ENCODE measurements at places on chromosomes 4 and X. TPM values are rescaled to one million over a fixed set of nuclear protein-coding genes. Genes with fewer than 3 reads are reported as not detected.

The AREG gene
- not detected for total RNA-seq

DNA sequence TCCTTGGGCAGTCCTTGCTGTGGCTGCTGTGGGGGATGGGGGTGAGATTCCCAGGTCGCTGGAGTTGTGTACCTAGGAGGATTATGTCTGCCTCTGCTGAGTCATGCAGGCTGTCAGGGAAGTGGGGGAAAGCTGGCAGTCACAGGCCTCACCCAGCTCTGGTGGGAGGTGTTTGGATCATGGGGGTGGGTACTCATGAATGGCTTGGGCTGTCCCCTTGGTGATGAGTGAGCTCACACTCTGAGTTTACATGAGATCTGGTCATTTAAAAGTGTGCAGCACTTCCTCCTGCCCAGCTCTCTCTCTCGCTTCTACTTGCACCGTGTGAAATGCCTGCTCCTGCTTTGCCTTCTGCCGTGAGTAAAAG, 24.6 kb upstream of the PDLIM3 start:
- DNase-seq, result peak; percentile 91

GRCh38 chr4:7652451-7652881, 217.7 kb upstream of the PSAPL1 start:
- no peak for DNase-seq

DNA sequence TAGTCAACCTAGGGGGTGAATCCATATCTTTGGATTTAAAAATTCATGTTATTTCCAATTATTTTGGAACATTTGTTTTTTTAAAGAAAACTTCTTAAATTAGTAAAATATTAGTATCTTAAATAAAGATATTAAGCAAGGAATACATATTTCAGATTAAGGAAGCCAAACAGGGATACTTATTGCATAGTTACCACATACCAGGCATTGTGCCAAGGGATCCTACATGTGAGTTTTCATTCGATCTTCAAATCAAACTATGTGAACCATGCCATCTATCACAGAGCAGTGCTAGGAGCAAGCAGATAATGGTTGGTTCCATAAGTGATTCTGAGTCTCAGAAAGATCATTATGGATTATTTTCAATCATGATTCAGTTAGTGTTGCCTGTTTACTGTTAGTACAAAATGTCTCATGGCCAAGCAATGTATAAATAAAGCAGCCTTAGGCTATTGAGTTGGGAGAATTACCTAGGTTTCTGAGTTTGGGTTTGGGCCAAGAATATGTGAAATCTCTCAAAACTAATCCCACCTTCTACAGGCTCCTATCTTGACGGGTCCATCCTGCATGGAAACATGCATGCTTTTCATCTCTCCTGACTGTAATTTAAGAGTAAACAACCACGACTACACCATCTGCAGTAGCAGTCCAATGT, 176.7 kb downstream of the NPFFR2 start:
- DNase-seq, result no peak

The PAGE5 gene
- 37.9 TPM for total RNA-seq

DNA sequence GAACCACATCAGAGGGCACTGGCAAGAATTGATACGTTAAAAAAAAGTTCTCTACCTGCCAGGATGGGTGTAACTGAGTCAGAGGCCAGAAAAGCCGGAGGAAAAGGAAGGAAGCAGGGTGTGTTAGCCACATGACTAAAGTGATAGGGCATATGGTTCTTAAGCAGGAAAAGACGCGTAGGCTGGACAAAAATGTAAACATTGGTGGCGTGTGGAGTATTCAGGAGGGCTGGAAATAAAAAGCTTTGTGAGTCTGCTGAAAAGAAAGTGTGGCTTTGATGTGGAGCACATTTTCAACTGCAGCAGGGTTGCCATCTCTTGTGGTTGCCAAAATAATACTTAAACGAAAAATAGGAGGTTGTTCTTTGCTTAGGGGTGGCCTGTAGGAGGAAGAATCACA, 186.5 kb upstream of the RPL34 start:
- DNase-seq, result peak; percentile 76

DNA sequence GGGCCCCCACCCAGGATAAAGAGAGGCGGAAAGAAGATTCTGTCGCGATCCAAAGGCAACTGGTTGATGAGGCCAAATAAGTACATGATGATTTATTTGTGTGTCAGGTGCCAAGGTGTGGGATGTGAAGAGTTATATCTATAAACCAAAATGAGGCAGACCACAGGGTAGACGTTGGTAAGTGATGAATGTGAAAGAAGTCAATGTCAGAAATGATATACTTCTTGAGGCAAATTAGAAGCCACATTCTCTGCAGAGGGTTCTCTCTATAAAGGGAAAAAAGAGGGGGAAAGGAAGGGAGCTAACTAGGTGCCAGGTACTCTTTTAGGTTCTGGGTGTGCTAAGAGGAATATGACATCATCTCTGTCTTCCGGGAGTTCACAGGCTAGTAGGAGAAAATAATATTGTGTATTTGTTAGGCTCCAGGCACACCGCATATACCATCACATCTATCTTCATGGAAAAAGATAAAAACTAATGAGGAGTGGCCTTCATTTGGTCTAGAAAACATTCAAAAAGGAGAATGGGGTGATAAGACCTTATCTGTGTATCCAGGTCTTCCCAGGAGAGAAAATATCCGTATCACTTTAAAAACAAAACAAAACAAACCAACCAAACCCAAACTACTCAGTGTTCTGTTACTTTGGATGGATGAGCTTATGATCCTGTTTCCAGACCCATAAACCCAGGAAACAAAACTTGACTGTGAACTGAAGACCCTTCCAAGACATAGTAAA, 4.8 kb upstream of the SH2D1A start:
- no peak for DNase-seq

Data from H4 (cell line).